Hair follicular keratinocyte (primary cell): ENCODE measurements at places on chromosomes 5 and 9. TPM values are rescaled to one million over a fixed set of nuclear protein-coding genes. Genes with fewer than 3 reads are reported as not detected.

The CAMK2A gene
- under 0.01 and 0.08 TPM in 2 replicates for total RNA-seq

The RNF183 gene
- not detected in 2 replicates for total RNA-seq

The WDR38 gene
- not detected in 2 replicates for total RNA-seq

The DIRAS2 gene
- not detected in 2 replicates for total RNA-seq

The IL4 gene
- not detected in 2 replicates for total RNA-seq

The BTNL9 gene
- not detected in 2 replicates for total RNA-seq

The SLC45A2 gene
- total RNA-seq: not detected in 2 replicates

The CYFIP2 gene
- total RNA-seq: 0.86 and 5.6 TPM in 2 replicates

The FRMD3 gene
- under 0.01 and 0.23 TPM in 2 replicates for total RNA-seq

The KDM4C gene
- total RNA-seq: 7.4 and 15.7 TPM in 2 replicates

The GARIN3 gene
- not detected in 2 replicates for total RNA-seq

The GRM6 gene
- not detected in 2 replicates for total RNA-seq

The DMRT2 gene
- not detected in 2 replicates for total RNA-seq

The FBXW11 gene
- total RNA-seq: 32.0 and 47.1 TPM in 2 replicates

The INSYN2B gene
- 5.6 and 13.8 TPM in 2 replicates for total RNA-seq

The C1QTNF3 gene
- 0.16 TPM in 1 of 2 replicates, not detected in the other for total RNA-seq

The THBS4 gene
- 1.7 and 2.3 TPM in 2 replicates for total RNA-seq

The CER1 gene
- total RNA-seq: not detected in 2 replicates

The HSPB3 gene
- total RNA-seq: not detected in 2 replicates

The DRD1 gene
- not detected in 2 replicates for total RNA-seq

The HACD4 gene
- 4.7 and 9.4 TPM in 2 replicates for total RNA-seq

The AGXT2 gene
- total RNA-seq: not detected in 2 replicates

The GPR150 gene
- 0.47 TPM in 1 of 2 replicates, not detected in the other for total RNA-seq

The PRLR gene
- not detected in 2 replicates for total RNA-seq

The TICAM2 gene
- total RNA-seq: 0.47 and 1.4 TPM in 2 replicates

The CERCAM gene
- total RNA-seq: 29.6 and 69.9 TPM in 2 replicates

The ZFR gene
- 36.6 and 40.4 TPM in 2 replicates for total RNA-seq

The OCLN gene
- total RNA-seq: 1.6 and 2.8 TPM in 2 replicates
